Activated naive CD8-positive, alpha-beta T cell treated with anti-CD3 and anti-CD28 coated beads, Interleukin-2, amount 10 ng/mL, durations not matched to agents 7 days and 5 days (primary cell): ENCODE measurements at places on chromosomes 2 and 18. TPM values are rescaled to one million over a fixed set of nuclear protein-coding genes. Genes with fewer than 3 reads are reported as not detected.

DNA sequence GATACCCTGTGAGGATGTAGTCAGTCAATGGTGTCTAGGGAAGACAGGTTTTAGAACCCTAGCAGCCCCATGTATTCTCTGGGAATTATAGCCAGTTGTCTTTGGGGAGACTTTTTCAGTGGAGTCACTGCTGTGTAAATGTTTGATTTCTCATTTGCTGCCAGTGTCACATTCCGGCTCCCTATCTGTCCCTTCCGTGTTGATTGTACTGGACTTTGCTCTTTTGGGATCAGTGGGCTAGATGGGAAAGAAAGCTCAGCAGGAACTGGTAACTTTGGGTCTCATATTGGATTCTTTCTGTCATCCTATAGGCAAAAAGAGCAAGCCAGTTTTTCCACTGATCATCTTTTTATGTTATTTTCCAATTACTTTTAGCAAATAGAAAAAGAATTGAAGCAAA, 70.1 kb downstream of the GTF3C3 start:
- no peaks in the 10 kb centered on the region for H3K27me3 ChIP-seq
- no peak for DNase-seq
- peaks cover 6% of the 10 kb centered on the region for H3K4me1 ChIP-seq
- H3K4me3 ChIP-seq: no peak overlapping the region
- peaks cover 47% of the 10 kb centered on the region for H3K36me3 ChIP-seq

DNA sequence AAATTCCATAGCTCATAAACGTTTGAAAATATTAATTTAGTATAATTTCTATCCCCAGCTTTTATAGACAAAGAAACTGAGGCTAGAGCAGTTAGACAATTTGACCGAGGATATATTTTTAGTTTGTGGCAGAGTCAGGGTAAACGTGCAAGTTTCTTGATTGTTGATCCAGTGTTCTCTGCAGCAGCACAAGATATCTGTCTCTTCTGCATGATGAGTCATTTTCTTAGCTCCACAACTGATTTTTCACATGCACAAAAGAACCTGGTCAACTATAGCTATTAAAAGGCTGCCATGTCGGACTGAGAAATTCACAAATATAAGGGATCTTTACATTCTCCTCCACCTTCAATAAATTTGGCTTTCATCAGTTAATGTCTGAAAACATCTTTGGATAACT, 143.4 kb upstream of the CYP26B1 start:
- no peak overlapping the region for H3K27ac ChIP-seq
- H3K4me1 ChIP-seq: no peaks in the 10 kb centered on the region
- no peak overlapping the region for H3K4me3 ChIP-seq
- no peaks in the 10 kb centered on the region for H3K36me3 ChIP-seq
- H3K27me3 ChIP-seq: no peaks in the 10 kb centered on the region

- peaks cover 2% of the 10 kb centered on the region for H3K36me3 ChIP-seq
- no peak for DNase-seq
- H3K27ac ChIP-seq: no peak overlapping the region
- H3K27me3 ChIP-seq: peaks cover 17% of the 10 kb centered on the region
These were observed 50.5 kb upstream of the GORASP2 start for GRCh38 chr2:170878505-170878904.

DNA sequence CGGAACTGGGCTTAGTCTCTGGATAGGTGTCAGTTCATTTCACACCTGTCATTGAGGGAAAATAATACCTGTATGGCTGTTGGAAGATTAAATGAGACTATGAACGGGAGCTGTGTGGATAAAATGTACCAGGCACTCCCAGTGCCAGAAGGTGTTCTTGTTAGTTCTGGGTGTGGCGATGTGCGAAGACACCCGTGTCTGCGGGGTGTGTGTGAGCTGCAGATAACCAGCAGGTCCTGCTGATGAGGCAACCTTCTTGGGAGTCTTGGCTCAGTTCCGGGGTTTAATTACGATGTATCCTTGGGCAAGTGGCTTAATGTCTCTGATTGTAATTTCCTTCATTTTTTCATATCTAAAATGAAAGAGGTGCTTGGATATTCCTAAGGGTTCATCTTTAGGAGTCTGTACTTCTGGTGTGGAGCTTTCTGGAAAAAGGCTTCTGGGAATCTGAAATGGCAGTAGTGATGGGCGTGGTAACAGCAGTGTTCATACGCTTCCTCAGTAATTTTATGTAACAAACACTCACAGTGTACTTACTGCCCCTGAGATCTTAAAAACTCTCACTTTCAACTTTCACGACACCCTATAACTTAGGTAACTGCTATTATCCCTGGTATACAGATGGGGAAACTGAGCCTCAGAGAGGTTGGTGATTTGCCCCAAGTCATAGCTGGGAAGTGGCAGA, 35.0 kb downstream of the NEDD4L start:
- no peak overlapping the region for H3K4me3 ChIP-seq
- H3K36me3 ChIP-seq: no peaks in the 10 kb centered on the region
- DNase-seq: no peak
- H3K27ac ChIP-seq: no peak overlapping the region

DNA sequence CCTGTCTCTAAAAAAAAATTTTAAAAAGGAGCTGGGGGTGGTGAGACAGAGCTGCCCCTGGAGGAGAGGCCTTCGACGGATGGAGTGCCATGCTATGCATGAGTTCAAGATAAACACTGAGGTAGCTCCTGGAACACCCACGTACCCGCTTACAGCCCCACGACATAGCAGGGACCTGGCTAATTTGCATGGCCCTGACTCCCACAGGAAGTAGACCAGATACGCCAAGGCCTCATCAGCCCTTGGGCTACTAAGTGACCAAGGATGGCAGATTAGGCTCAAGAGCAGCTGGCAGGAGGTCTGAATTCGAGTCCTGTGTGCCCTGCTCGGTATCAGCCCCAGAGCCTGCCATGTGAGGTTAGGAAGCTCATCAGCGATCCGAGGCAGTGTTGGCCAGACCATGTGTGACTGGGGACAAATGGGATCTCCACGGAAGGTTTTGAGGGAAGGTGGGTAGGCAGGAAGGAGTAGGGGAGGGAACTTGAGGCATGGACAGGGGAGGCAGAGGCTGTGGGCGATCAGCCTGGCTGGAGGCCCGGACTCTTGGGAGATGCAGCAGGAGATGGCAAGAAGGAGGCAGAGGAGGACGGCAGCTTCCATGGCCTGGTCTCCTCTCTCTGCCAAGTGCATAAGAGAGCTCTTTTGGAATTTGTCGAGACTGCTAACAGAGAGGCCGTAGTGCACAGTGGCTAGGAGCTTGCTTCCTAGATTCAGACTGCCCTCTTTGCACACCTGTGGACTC, 218.3 kb downstream of the GLI2 start:
- DNase-seq: no peak
- no peaks in the 10 kb centered on the region for H3K27me3 ChIP-seq
- peaks cover 7% of the 10 kb centered on the region for H3K4me1 ChIP-seq
- H3K27ac ChIP-seq: no peak overlapping the region

GRCh38 chr2:35099342-35099741, 1256.2 kb upstream of the CRIM1 start:
- no peak overlapping the region for H3K27ac ChIP-seq
- H3K27me3 ChIP-seq: no peaks in the 10 kb centered on the region
- no peak overlapping the region for H3K4me3 ChIP-seq
- H3K4me1 ChIP-seq: no peaks in the 10 kb centered on the region
- H3K36me3 ChIP-seq: no peaks in the 10 kb centered on the region

GRCh38 chr2:64995041-64995440, 5.8 kb downstream of the SLC1A4 start:
- H3K4me3 ChIP-seq: no peak overlapping the region
- no peak overlapping the region for H3K27ac ChIP-seq
- H3K4me1 ChIP-seq: peaks cover 51% of the 10 kb centered on the region
- DNase-seq: no peak
- peaks cover 22% of the 10 kb centered on the region for H3K36me3 ChIP-seq
- no peaks in the 10 kb centered on the region for H3K27me3 ChIP-seq

GRCh38 chr2:142750858-142751257, 126.6 kb upstream of the KYNU start:
- H3K4me1 ChIP-seq: no peaks in the 10 kb centered on the region
- H3K36me3 ChIP-seq: no peaks in the 10 kb centered on the region
- no peak overlapping the region for H3K27ac ChIP-seq
- no peak for DNase-seq
- H3K27me3 ChIP-seq: no peaks in the 10 kb centered on the region

GRCh38 chr2:60479226-60480088, 74.0 kb downstream of the BCL11A start:
- no peaks in the 10 kb centered on the region for H3K36me3 ChIP-seq
- H3K27me3 ChIP-seq: peaks cover 24% of the 10 kb centered on the region
- no peak overlapping the region for H3K4me3 ChIP-seq

DNA sequence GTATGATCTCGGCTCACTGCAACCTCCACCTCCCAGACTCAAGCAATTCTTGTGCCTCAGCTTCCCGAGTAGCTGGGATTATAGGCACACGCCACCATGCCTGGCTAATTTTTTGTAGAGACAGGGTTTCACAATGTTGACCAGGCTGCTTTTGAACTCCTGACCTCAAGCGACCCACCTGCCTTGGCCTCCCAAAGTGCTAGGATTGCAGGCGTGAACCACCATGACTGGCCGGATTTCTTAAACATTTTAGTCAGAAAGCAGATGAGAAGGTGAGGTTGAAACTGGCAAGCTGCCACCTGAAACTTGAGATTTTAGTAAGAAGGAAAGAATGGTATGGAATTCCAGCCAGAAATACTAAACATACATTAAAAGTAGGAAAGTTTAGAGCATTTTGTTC, 31.9 kb downstream of the KLHL23 start:
- no peak overlapping the region for H3K27ac ChIP-seq
- peaks cover 13% of the 10 kb centered on the region for H3K27me3 ChIP-seq
- H3K4me3 ChIP-seq: no peak overlapping the region
- DNase-seq: no peak

DNA sequence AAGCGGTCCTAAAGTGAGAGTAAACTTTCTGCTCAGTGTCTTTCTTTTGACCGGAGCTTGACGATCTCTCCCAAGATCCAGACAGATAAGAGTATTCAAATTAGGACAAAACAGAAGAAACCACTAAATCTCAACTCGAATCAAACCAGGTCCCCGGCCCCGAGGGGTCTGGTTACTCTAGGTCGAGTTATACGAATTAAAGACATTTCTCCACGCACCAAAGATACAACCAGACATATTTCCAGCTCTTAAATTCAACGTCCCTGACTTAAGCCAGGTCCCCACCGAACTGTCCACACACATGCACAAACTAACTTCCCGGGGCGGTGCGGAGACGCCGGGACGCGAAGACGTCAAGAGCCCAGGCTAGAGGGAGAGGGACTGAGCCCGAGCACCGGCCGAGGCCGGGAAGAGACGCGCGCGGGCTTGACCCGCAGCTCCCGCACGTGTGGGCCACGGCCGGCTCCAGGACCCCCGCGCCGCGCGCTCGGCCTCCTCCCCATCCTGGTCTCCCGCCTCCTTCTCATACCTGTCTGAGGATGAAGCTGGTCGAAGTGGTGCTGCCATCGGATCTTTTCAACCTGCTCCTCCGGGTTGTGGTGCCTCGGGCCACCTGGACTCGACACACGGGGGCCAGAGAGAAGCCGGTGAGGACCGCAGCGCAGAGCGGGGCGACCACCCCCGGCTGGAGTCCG, 896 bp downstream of the CACNB4 start:
- peak; percentile 34 for DNase-seq
- H3K4me1 ChIP-seq: peaks cover 12% of the 10 kb centered on the region
- H3K4me3 ChIP-seq: peak overlapping the region; percentile 80
- H3K27ac ChIP-seq: no peak overlapping the region

DNA sequence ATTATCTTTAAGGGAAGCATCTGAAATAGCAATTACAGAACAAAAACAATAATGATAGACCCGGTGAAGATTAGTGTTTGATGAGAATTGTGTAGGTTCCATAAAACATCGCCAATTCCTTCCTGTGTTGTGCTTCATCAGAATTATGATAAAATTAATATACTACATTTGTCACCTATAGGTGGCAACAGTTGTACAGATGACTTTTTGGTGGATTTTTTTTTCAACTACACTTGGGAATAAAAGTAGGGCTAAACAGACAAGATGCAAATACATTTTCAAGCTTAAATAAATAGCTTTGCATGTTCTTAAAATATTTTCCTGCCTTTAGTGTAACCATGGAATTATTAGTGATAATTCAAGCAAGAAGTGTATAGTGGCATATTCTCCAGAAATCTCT, 7.0 kb upstream of the LYPD1 start:
- DNase-seq: no peak
- H3K27ac ChIP-seq: no peak overlapping the region
- no peaks in the 10 kb centered on the region for H3K36me3 ChIP-seq
- no peak overlapping the region for H3K4me3 ChIP-seq
- no peaks in the 10 kb centered on the region for H3K4me1 ChIP-seq

- no peak overlapping the region for H3K4me3 ChIP-seq
- H3K36me3 ChIP-seq: no peaks in the 10 kb centered on the region
- no peak for DNase-seq
- no peaks in the 10 kb centered on the region for H3K4me1 ChIP-seq
These were observed 26.9 kb upstream of the CDH19 start for GRCh38 chr18:66630831-66631230.

GRCh38 chr18:68734308-68734707, 19.4 kb upstream of the TMX3 start:
- H3K27ac ChIP-seq: no peak overlapping the region
- H3K4me3 ChIP-seq: no peak overlapping the region
- DNase-seq: no peak
- no peaks in the 10 kb centered on the region for H3K36me3 ChIP-seq
- H3K4me1 ChIP-seq: peaks cover 3% of the 10 kb centered on the region
- H3K27me3 ChIP-seq: no peaks in the 10 kb centered on the region

DNA sequence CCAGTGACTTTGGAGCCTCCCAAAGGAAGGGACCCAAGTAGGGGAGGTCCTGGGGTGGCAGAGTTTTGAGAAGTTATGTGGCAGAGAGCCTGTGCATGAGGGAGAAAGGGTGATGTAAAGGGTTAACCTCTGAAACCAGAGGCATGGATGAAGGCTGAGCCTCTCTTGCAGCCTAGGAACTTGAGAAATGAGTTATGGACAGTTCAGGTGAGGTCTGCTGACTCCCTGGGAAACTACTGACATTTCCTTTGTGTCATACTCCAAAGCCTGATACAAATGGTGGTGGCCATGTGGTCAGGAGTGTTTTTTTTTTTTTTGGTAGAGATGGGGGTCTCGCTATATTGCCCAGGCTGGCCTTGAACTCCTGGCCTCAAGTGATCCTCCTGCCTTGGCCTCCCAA, 12.4 kb upstream of the GNLY start:
- peaks cover 19% of the 10 kb centered on the region for H3K4me1 ChIP-seq
- H3K27me3 ChIP-seq: peaks cover 21% of the 10 kb centered on the region
- H3K36me3 ChIP-seq: no peaks in the 10 kb centered on the region
- DNase-seq: no peak
- H3K4me3 ChIP-seq: peak overlapping the region; percentile 66

- no peak overlapping the region for H3K27ac ChIP-seq
- no peak overlapping the region for H3K4me3 ChIP-seq
- no peak for DNase-seq
- peaks cover 2% of the 10 kb centered on the region for H3K27me3 ChIP-seq
- no peaks in the 10 kb centered on the region for H3K36me3 ChIP-seq
- H3K4me1 ChIP-seq: no peaks in the 10 kb centered on the region
These were observed 81.4 kb upstream of the RASGRP3 start for GRCh38 chr2:33395034-33395433.

SESTD1 gene
- total RNA-seq: 10.4 TPM

RNF144A gene
- total RNA-seq: 78.7 TPM

SEPTIN10 gene
- 0.31 TPM for total RNA-seq

DNAJC5G gene
- not detected for total RNA-seq

OLA1 gene
- total RNA-seq: 56.3 TPM

TMEFF2 gene
- total RNA-seq: not detected

POLR1A gene
- total RNA-seq: 29.5 TPM

DSG4 gene
- not detected for total RNA-seq

SPATA3 gene
- total RNA-seq: not detected

EN1 gene
- total RNA-seq: not detected

PSMA8 gene
- 1.4 TPM for total RNA-seq

GAL3ST2 gene
- 0.22 TPM for total RNA-seq

GTF2A1L gene
- not detected for total RNA-seq

OTOF gene
- 59.9 TPM for total RNA-seq

SKOR2 gene
- not detected for total RNA-seq

ASTL gene
- 12.2 TPM for total RNA-seq

CLEC4F gene
- total RNA-seq: not detected
